Epithelial cell of prostate (primary cell): ENCODE measurements at places on chromosomes 16 and 17.

GRCh38 chr17:75603123-75603522 lies 15.5 kb downstream of the MYO15B start:
- no peak for DNase-seq

GRCh38 chr16:75471723-75472633 lies 7.5 kb upstream of the TMEM170A start:
- no peak for DNase-seq

DNA sequence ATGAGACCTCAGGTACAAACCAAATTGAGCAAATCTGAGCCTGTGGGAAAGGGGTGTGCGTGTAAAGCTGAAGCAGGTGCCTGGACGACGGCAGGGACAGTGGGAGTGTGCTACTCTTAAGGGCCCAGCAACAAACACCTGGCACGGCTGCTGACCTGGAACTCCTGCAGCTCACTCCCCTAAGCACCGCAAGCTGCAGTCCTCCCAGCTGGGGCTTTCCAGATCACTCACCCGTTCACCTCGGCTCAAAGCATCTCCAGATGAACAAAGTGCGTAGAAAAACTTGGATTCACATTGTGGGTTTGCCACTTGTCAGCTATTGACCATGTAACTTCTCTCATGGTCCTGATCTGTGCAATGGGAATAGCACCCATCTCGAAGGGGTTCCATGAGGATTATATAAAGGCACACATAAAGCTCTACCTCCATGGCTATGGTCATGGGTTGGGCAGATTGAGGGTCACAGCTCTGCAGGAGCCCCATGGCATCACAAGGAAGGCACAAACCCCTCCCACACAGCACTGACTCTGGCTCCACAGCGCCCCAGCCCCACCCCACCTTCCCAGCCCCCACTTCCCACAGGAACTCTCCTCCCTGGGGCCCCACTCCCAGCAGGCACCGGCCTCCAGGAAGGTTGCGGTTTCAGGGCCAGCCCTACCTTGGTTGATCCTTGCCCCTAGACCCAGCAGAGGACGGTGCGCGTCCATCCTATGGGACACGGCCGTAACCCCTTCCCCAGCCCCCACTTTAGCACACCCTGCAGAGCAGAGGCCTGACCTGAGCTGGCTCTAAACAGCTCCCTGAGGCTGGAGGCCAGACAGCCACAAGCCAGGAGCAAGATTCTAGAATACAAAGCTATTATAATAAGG lies 21.9 kb downstream of the ST3GAL2 start:
- DNase-seq = no peak

DNA sequence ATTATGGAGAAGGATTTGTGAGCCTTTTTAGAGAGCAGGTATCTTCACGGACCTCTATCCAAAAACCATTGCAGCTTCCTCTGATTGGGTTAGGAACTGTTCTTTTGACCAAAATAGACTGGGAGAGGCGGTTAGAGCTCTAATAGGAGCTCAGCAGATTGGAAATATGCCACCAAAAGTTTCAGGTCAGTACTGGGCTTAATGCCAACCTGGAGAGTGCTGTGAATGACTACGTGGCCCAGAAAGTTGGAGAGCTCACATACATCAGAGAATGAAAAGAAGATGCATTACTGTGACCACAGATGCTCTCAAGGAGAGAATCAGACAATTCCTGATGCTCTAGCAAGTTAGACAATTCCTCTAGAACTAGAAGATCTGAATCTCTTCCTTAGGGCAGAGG lies 86.5 kb downstream of the ABCA8 start:
- DNase-seq = no peak

DNA sequence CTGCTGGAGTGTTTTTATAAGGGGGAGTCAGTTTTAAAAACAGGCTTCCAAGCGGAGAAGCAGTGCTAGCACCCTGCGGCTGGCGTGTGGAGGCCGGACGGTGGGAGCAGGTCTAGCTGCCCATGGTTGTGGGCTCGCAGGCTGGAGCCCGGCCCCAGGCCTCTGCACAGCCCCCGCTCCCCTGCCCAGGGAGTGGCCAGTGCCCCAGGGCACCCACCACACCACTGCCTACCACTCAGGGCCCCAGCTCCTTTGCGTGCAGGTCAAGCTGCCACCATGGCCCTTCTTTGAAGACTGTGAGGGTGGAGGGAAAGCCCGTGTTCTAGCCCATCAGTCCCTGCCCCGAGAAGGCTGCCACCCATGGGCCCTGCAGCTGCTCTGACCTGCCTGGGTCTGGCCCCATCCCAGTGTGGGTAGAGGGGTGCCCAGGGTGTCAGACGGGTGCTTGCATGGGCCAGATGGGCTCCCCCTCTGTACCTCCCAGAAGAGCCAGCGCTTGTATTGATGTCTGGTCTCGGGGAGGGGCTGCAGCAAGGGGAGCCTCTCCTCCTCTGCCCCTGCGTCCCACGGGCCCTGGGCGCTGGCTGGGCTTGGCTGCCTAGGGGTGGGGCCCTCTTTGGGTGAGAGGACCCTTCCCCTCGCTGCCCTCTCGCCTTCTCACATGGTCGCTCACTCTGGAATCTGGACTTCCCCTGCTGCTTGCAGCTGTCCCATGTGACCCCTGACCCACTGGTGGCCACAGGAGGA lies 1.5 kb upstream of the NUDT16L1 start:
- DNase-seq = no peak

DNA sequence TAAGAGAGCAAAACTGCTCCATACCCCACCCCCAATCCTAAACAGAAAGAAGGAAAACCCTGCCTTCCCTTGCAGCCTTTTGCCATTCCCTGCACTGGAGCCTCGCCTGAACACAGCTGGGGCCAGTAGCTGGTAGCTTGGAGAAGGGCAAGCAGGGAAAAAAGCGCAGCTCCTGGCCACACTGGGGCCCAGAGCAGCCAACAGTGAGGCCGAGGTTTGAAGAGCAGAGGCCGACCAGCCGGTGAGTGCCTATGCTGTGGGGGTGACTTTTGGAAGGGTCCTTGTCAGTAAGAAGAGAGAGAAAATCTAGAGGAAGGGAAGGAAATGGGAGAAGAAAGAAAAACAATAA lies 3.2 kb upstream of the HOXB9 start:
- DNase-seq = no peak

- no peak for DNase-seq
Observed at GRCh38 chr17:63998721-63999679, 849 bp downstream of the PRR29 start.

GRCh38 chr17:51778842-51779241 lies 379.7 kb downstream of the CA10 start:
- DNase-seq = no peak

- DNase-seq = no peak
Observed at GRCh38 chr17:41456204-41456603, 11.0 kb downstream of the KRT32 start.

- peak; percentile 79 for DNase-seq
Observed at GRCh38 chr17:46063241-46063640, 64.2 kb downstream of the STH start.

DNA sequence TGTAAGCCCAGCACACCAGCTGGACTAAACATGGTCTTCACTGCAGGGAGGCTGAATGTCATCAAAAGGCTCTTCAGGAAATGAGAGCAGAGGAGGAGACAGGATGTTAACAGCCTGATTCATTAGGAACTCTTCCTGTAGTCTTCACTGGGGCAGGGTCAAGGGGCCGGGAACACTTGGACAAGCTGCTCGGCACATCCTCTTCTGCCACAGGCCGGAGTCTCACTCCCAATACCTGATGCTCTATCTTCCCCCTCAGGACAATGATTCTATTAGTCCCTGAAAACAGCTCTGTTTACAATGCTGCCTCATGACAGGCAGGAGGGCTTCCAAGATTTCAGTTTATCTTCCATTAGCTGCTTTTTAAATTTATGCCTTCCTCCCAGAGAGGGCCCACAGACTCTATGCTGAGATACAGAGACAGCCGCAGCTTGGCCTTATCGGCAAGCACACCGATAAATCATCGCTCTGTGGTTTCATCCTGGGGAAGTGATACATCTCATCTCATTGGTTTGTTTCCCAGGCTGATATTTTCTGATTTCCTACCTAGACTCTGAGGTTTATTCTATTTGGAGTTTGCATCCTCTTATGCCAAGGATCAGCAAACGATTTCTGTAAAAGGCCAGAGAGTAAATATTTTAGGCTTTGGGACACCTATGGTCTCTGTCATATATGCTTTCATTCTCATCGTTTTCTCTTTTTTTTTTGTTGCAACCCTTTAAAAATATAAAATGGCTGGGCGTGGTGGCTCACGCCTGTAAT lies 214.0 kb upstream of the ASIC2 start:
- no peak for DNase-seq

GRCh38 chr17:35433075-35433894 lies 985 bp upstream of the SLFN12 start:
- peak; percentile 85 for DNase-seq

GRCh38 chr16:8858994-8859912 lies 9.6 kb downstream of the CARHSP1 start:
- no peak for DNase-seq

DNA sequence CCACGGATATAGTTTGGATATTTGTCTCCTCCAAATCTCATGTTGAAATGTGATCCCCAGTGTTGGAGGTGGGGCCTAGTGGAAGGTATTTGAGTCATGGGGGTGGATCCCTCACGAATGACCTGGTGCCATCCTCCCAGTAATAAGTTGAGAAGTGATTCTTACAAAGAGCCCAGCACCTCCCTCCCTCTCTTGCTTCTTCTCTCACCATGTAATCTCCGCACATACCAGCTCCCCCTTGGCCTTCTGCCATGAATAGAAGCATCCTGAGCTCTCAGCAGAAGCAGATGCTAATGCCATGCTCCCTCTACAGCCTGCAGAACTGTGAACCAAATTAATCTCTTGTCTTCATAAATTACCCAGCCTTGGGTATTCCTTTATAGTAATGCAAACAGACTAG lies 41.9 kb upstream of the RBBP6 start:
- DNase-seq = no peak

DNA sequence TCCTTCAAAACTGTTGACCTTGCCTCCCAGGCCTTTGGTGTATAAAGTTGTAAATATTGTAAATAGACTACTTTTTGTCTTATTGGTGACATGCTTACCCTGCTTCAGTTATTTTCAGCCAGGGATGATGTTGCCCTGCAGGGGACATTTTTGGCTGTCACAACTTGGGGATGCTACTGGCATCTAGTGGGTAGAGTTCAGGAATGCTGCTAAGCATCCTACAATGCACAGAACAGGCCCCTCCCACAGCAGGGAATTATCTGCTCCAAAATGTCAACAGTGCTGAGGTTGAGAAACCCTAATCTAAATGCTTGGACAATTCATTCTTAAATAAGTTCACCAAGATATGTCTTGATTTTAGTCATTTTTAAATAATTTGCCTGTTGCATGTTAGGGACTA lies 459.8 kb downstream of the PMP22 start:
- DNase-seq = no peak

GRCh38 chr17:68843522-68843921 lies 111.7 kb downstream of the ABCA8 start:
- no peak for DNase-seq

DNA sequence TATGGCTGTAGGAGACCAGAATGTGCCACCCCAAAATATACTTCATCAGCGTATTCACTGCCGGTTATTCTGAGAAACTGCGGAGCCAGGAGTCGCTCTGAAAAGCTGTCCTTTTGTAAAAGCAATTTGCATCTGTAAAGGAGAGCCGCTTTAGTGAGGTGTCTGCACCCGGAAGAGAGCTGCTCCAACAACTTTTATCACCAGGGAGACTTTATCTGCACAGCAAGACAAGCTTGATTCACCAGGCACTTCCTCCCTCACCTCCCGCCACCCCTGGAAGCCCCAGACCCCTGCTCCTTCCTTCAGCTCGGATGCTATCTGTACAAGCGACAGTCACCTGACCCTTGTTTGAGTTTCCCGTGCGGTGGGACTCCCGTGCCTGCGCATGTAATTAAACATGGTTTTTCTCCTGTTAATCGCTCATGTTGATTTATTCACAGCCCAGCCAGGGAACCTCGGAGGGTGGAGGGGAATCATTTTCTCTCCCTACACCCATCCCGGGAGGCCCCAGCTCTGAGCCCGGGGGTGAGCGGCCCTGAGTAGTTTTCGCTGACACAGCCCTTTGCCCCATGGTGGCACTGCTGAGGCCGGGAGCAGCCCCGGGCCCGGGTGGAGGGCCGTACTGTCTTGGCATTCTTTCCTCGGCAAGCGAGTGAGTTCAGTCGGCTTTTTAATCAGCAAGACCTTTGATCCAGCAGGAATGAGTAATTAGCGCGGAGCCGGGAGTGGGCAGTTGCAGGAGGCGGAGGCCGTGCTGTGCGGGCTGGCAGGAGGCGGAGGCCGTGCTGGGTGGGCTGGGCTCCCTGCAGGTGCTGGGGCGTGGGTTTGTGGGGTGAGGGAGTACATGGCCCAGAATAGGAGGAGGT lies 222.7 kb upstream of the CIBAR2 start:
- no peak for DNase-seq

GRCh38 chr16:11276896-11277593 lies 765 bp upstream of the PRM2 start:
- DNase-seq = no peak

DNA sequence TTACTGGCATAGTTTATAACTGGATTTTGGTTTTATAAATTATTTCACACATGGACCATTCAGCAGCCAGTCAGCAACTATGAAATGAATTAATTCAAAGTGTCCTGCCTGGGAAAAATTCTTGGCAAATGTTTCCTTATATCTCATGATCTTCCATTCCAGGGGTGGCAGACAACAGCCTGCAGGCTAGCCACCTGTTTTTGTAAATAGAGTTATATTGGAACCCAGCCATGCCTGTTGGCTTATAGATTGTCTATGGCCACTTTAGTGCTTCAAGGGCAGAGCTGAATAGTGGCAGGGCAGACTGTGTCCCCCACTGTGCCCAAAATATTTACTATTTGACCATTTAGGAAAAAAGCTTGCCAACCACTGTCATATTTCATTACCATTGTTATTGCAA lies 613.7 kb downstream of the TMEM114 start:
- DNase-seq = no peak

GRCh38 chr16:30601966-30602365 lies 8.2 kb downstream of the ZNF689 start:
- no peak for DNase-seq

GRCh38 chr17:69588316-69588715 lies 173.8 kb downstream of the MAP2K6 start:
- no peak for DNase-seq

GRCh38 chr16:71359431-71359830 lies 908 bp downstream of the CALB2 start:
- DNase-seq = no peak

DNA sequence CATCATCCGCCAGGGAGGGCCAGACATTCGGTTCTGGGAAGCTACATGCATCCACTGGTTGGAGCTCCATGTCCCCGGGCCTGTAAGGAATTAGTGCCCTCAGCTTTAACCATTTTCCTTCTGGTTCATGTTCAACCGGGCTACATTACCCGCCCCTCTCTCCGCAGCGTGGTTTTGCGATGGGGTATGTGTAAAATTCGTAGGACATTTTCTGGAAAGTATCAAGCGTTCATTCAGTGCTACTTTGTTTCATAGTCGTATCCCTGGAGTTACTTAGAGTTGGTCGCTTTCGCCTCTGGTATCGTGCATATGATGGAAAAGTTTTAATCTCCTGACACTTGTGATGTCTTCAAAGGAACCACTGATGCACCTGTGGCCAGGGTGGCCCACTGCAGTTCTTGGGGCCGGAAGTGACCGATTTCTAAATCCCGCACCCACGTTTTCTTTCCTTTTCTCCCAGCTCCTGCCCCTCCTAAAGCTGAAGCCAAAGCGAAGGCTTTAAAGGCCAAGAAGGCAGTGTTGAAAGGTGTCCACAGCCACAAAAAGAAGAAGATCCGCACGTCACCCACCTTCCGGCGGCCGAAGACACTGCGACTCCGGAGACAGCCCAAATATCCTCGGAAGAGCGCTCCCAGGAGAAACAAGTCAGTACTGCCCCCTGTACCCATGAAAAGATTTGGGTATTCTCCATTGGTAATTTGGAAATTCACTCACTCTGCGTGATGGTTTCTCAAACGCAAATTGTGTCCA lies 637 bp downstream of the RPL23A start:
- no peak for DNase-seq
